ENCODE measurements at places on chromosomes 12 and 14. TPM values are rescaled to one million over a fixed set of nuclear protein-coding genes. Genes with fewer than 3 reads are reported as not detected.

The TPH2 gene
- total RNA-seq: not detected

The SLC7A7 gene
- 0.65 TPM for total RNA-seq

The RASSF9 gene
- total RNA-seq: 0.89 TPM

The MUCL1 gene
- total RNA-seq: not detected

The KRT78 gene
- total RNA-seq: not detected

The GYS2 gene
- total RNA-seq: not detected

The SLC25A47 gene
- total RNA-seq: not detected

The CALCOCO1 gene
- 206 TPM for total RNA-seq

The KLRD1 gene
- 0.11 TPM for total RNA-seq

The CAPZA3 gene
- not detected for total RNA-seq

The STAT2 gene
- 208 TPM for total RNA-seq

The RNASE12 gene
- total RNA-seq: not detected

The RARG gene
- 76.6 TPM for total RNA-seq

The RASSF8 gene
- total RNA-seq: 80.1 TPM

The PROX2 gene
- total RNA-seq: not detected

The DEPDC4 gene
- total RNA-seq: 0.13 TPM

The LHX5 gene
- total RNA-seq: not detected

The RTL1 gene
- not detected for total RNA-seq

The LTB4R gene
- total RNA-seq: 2.4 TPM

The AQP2 gene
- not detected for total RNA-seq

The MORN3 gene
- total RNA-seq: not detected

The GALNT16 gene
- 1.4 TPM for total RNA-seq

The USP30 gene
- 7.5 TPM for total RNA-seq

The KRT75 gene
- not detected for total RNA-seq

The ARHGDIB gene
- total RNA-seq: 8.5 TPM

The RNF212B gene
- total RNA-seq: not detected

The GALNT6 gene
- total RNA-seq: 9.4 TPM

The SMIM41 gene
- total RNA-seq: not detected

The SOX5 gene
- total RNA-seq: not detected

The BAZ1A gene
- 12.4 TPM for total RNA-seq

The SLC38A4 gene
- 2.3 TPM for total RNA-seq

The ASCL1 gene
- not detected for total RNA-seq

The SLC10A1 gene
- not detected for total RNA-seq

The ZNF268 gene
- 24.5 TPM for total RNA-seq

The AQP6 gene
- not detected for total RNA-seq

The COL2A1 gene
- total RNA-seq: not detected

The TAS2R20 gene
- 1.8 TPM for total RNA-seq

The MMP14 gene
- total RNA-seq: 475 TPM

The TSHR gene
- not detected for total RNA-seq

The TAS2R19 gene
- 2.6 TPM for total RNA-seq

The DBX2 gene
- total RNA-seq: not detected

The DERA gene
- 47.3 TPM for total RNA-seq

The NPAS3 gene
- total RNA-seq: not detected

The HNF1A gene
- not detected for total RNA-seq

The PDE3A gene
- 0.43 TPM for total RNA-seq

The ADAMTS20 gene
- total RNA-seq: not detected

The ADAM20 gene
- total RNA-seq: under 0.01 TPM

The KRT83 gene
- not detected for total RNA-seq

The C12orf56 gene
- 0.43 TPM for total RNA-seq

The SYCP3 gene
- not detected for total RNA-seq

The CCDC38 gene
- under 0.01 TPM for total RNA-seq

The CCDC177 gene
- not detected for total RNA-seq

The TRAFD1 gene
- 31.7 TPM for total RNA-seq

The SARNP gene
- 65.1 TPM for total RNA-seq

The PLA2G1B gene
- total RNA-seq: not detected

The TPPP2 gene
- not detected for total RNA-seq

The PPFIA2 gene
- total RNA-seq: not detected

The CCNT1 gene
- total RNA-seq: 71.6 TPM

Measured in GM23248 (cell line).